ENCODE measurements at places on chromosomes 13 and 19. TPM values are rescaled to one million over a fixed set of nuclear protein-coding genes. Genes with fewer than 3 reads are reported as not detected.

The ZNF415 gene
- 1.6 TPM for total RNA-seq

The GSX1 gene
- total RNA-seq, result not detected

The SERPINE3 gene
- total RNA-seq, result not detected

The SMAD9 gene
- 2.3 TPM for total RNA-seq

The ACER1 gene
- not detected for total RNA-seq

The PSENEN gene
- total RNA-seq, result 50.2 TPM

The LRRC25 gene
- total RNA-seq, result not detected

The CD79A gene
- total RNA-seq, result not detected

The SLC6A16 gene
- 2.3 TPM for total RNA-seq

The ZNF835 gene
- 0.18 TPM for total RNA-seq

The TMIGD2 gene
- 0.18 TPM for total RNA-seq

The EBI3 gene
- 9.0 TPM for total RNA-seq

The C19orf33 gene
- total RNA-seq, result 37.2 TPM

The ZNF749 gene
- 8.0 TPM for total RNA-seq

The GRIN3B gene
- total RNA-seq, result 8.3 TPM

The FFAR3 gene
- not detected for total RNA-seq

The B3GNT8 gene
- total RNA-seq, result 5.5 TPM

The TUBB4A gene
- 3.7 TPM for total RNA-seq

The RAB20 gene
- 5.8 TPM for total RNA-seq

The KPNA3 gene
- 42.7 TPM for total RNA-seq

The ZFR2 gene
- not detected for total RNA-seq

The SLC8A2 gene
- not detected for total RNA-seq

The ITM2B gene
- total RNA-seq, result 357 TPM

The CDX2 gene
- total RNA-seq, result not detected

The CASP14 gene
- not detected for total RNA-seq

The ASF1B gene
- 3.6 TPM for total RNA-seq

The OR10H1 gene
- total RNA-seq, result not detected

The WDFY2 gene
- 4.9 TPM for total RNA-seq

The SLC10A2 gene
- total RNA-seq, result not detected

The LPAR6 gene
- 18.7 TPM for total RNA-seq

The GGN gene
- total RNA-seq, result 1.5 TPM

The RINL gene
- total RNA-seq, result 5.8 TPM

The PLPP2 gene
- total RNA-seq, result 13.9 TPM

The ATP4A gene
- total RNA-seq, result not detected

The ZNF460 gene
- 37.5 TPM for total RNA-seq

The LILRB1 gene
- total RNA-seq, result 0.10 TPM

All from glomerular endothelial cell (primary cell).